ENCODE measurements at places on chromosomes 3 and 15. TPM values are rescaled to one million over a fixed set of nuclear protein-coding genes. Genes with fewer than 3 reads are reported as not detected.

Gene FBXL22
- not detected for total RNA-seq

Gene SAMMSON
- not detected for total RNA-seq

Gene MCF2L2
- total RNA-seq: not detected

Gene WDR72
- not detected for total RNA-seq

Gene IL20RB
- 2.4 TPM for total RNA-seq

Gene ACSBG1
- total RNA-seq: not detected

Gene CPA3
- 0.30 TPM for total RNA-seq

Gene KY
- 0.66 TPM for total RNA-seq

Gene KIF15
- total RNA-seq: 13.7 TPM

Gene PLA2G4D
- total RNA-seq: 0.10 TPM

DNA sequence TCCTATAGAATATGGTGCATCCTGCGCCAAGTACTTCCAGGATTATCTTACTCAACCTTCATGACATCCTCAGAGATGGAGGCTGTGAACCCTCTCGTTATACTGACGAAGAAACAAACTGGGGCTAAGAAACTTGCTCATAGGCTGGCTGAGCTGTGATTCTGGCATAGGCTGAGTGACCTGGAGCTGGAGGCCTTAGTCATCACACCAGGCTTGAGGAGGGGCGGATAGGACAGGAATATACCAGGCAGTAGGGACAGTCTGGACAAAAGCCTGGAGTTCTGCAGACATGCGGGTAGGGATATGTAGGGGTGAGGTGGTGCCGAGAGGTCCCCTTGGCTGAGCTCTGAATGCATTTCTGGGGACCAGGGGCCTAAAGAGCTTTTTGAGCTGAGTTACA is 18.1 kb downstream of the HEMK1 start:
- DNase-seq: peak; percentile 30

DNA sequence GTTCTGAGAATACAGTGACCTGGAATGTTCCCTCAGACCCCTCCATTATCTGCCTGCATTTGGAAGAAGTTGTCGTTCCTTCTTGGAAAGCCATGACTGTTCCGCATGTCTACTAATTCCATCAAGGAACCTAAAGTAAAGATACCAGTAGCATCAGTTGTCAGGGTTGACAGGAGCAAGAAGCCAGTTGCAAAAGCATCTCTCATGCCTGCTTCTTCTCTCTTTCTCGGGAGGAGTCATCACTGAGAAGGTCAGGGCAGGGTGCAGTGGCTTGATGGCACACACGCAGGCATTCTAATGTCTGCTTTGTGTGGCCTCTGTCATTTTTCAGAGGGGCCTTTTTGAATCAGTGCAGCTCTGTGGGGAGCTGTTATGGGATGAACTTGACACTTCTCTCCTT is 276.6 kb upstream of the TPM1 start:
- DNase-seq: no peak

DNA sequence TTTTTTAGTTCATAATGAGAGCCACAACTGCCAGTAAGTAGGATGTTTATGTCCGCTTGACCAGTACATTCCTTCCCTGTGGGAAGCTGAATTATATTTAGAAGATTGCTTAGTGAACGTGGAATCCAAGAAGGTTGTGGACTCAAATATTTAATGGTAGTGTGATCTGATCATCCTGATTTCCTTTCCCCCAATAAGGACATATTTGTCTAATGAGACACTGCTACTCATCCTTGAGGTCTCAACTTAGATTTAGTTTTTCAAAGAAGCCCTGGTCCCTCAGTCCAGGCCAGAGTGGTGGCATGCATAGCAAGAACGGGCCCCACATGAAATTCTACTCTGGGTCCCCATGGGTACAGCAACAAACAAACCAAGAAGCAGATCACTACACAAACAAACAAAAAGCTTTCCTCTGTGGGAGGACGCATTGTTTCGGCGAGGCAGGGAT is 60.8 kb downstream of the USP13 start:
- peak; percentile 38 for DNase-seq

DNA sequence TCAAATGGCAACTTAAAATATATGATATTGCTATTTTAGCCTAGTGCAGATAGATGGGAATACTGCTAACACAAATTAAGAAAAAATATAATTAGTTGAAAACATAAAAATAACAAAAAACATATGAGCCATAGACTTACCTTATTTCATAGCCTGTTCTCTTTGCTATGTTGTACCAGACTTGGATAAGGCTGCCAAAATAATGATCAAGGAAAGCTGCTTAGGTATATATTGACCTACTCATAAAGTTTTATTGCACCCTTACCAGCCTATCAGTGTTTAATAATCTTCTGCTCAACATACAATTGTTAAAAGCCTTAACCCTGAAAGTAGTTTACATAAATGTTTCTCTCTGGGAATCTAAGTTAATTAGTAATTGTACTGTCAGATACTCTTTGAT is at the start of gene SI:
SI (minus strand) TSS at position 204 of the 400 bp plus-strand sequence. CDS start 2,484 bp downstream, outside the sequence.
- no peak for DNase-seq

- no peak for DNase-seq
Observed at GRCh38 chr3:127754411-127755304, 67.7 kb downstream of the MGLL start.

DNA sequence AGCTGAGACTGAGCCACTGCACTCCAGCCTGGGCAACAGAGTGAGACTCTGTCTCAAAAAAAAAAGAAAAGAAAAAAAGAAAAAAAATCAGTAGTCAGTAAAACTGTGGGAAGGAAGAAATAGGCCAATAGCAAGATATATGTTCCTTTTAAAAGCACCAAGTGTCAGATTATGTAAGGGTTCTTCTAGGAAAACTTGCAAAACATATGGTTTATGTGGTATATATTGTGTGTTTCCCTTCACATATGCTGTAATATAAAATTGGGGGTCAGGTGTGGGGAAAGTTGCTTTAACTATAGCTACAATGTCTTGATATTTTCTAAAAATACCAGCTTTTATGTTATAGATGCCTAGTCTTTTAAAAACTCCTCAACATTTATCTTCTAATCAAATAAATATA is 64.6 kb downstream of the ESYT3 start:
- no peak for DNase-seq

- DNase-seq: peak; percentile 61
Observed at GRCh38 chr3:159080256-159080655, 278.4 kb downstream of the MFSD1 start.
